ENCODE measurements at places on chromosomes 1 and 21.

DNA sequence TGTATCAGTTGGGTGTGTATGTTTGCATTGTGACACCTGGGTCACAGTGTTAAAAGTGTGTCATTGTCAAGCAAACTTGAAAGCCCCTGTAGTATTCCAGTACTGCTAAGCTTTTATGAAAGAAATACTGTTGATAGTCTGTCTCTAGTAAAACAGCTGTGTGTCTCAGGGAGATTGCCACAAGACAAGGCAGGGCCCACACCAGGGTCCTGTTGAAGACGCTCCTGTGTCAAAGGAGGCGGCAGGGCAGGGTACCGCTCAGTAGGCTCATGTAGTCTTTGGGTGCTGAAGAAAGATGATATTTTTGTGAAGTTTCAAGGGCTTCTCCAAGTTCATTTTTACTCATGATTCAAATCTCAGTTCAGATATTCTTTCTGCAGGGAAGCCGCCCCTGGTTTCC is 132.5 kb downstream of the GALNT2 start:
- DNase-seq, result no peak

- DNase-seq, result no peak
Observed at GRCh38 chr1:18934205-18935000, 22.1 kb downstream of the IFFO2 start.

DNA sequence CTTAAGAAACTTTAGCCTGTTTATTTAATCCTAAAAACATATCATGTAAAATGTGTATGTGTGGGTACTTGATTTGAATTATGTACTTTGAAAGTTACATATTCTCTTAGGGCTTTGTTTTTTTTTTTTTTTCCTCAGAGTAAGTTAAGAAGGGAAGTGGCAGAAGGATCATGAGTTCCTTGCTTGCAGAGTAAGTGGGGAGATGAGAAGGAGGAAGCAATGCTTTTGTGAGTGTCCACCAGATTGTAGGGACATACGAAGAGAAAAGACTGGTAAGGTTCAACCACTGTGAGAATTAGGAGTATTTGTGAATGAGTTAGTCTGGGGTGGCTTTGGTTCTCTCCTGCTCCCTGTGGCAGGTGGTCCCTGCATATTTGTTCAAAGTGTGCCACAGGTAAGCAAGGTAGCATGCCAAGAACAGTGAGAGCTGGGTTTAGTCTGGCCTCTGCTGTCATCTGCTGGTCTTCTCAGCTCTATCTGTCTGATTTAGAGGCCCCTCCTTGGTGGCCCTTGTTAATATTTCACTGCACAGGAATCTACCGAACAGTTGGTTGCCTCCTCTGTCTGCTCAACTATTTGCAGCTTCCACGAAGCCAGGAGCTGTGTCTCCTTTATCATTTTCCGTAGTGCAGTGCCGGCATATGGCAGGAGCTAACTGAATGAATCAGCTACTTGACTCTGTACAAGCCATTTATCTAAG is 9.5 kb downstream of the DNM3 start:
- no peak for DNase-seq

GRCh38 chr1:246018146-246018545 is 488.9 kb downstream of the SMYD3 start:
- DNase-seq, result no peak

DNA sequence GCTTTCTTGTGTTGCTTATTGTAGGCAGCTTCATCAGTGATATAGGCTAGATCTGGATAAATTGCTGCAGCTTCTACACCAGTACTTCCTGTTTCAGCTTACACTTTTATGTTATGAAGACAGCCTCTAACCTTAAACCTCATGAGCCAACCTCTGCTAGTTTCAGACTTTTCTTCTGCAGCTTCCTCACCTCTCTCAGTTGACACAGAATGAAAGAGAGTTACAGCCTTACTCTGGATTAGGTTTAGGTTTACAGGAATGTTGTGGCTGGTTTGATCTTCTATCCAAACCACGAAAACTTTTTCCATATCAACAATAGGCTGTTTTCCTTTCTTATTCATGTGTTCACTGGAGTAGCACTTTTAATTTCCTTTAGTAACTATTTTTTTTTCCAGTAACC is 76.9 kb upstream of the RNPC3 start:
- DNase-seq, result no peak

DNA sequence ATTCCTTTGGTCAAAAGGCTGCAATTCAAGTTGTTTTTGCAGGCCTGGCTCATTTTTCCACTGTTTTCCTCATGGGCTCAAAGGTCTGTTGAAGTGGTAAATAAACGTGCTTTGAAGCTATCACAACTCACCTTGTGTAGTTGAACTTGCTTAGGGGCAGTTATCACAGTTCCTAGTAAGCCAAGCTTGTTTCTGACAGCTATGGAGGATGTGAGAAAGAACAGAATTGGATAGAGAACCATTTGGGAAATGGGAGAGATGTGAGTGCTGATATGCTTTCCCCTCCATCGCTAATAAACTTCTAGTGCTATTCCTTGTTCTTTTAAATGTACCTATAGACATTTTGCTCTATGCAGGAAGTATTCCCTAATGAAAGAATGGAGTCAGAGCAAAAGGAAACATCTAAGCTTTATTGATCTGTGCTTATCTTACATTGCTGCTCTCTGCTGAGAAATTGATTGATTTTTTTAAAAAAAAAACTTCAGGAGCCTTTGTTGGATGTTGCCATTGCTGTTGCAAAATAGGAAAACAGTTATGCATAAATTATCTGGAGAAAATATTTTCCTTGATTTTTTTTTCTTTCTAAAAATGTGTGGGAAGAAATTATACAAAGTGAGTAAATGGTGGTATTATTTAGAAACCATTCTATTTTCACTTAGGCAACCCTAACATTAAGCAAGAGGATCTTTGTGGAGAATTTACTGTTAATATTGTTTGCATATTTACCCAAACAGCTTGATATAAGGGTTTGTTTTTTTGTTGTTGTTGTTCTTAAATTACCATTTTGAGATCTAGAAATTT is 118.2 kb downstream of the MAGI3 start:
- DNase-seq, result no peak

DNA sequence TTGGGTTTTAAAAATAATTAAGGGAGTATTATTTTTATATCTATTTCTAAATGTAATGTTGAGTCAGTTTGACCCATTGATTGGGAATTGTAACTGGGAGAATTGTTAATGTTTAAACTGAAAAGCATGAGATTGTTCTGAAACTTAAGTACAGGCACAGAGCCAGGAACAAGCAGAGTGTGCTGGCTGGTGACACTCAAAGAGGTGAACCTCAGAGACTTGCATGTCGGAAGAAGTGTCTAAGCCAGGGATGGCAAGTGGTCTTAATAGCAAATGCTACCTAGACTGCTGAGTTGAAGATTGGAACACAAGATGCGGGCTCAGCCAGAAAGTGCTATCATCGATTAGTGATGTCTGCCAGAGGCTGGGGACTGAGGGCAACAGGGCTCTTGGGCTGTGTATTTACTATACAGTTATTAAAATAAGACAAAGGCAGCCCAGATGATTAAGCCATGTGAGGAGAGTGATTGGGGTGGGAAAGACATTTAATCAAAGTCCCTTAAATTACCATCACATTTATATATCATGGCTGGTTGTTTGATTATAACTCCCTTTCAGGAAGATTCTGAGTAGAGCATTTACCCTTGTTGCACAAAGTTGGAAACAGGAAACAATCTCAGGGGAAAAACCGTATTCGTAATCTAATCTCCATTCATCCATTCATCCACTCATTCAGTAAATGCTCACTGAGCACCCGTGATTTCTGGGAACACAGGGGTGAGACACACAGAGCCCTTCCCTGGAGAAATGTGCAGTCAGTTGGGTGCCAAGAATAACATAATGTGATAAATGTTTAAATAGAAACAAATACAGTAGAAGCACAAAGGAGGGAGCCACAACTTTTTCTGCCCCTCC is 42.8 kb downstream of the C8A start:
- no peak for DNase-seq

- no peak for DNase-seq
Observed at GRCh38 chr1:192826791-192827546, 18.1 kb downstream of the RGS2 start.

GRCh38 chr1:44962729-44963128 is 23.7 kb downstream of the EIF2B3 start:
- DNase-seq, result no peak

DNA sequence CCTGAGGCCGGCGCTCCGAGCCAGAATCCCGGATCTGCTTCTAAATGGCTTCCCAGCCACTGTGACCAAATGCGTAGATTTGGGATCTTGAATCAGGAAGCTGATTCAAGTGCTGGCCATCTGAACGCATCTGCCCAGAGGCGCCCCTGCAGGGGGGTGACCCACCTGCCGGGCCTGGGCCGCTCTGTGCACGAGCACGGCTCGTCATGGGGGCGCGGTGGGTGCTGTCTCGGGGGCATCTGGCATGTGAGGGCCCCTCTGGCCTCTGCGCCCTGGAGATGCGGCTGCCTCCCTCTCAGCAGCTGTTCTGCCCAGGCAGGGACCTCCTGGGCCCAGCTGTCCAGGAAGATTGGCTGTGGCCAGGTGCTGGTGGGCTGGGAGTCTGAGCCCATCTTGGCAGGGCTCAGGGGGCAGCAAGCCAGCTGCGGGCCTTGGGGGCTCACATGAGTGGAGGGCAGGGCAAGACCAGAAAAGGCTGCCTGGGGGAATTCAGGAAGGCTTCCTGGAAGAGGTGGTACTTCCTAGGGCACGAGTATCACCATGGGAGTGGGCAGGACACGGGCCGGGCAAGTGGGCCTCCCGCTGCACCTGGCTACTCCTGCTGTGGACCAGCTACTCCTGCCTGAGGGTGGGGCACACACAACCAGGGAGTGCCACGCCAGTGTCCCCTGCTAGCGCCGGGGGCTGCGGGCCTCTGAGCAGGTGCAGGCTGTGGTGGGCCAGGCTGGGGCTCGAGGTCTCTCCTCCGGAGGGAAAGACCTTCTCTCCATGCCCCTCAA is 25.1 kb downstream of the PLCH2 start:
- no peak for DNase-seq

- DNase-seq, result no peak
Observed at GRCh38 chr1:81327103-81327710, 473.5 kb upstream of the ADGRL2 start.

DNA sequence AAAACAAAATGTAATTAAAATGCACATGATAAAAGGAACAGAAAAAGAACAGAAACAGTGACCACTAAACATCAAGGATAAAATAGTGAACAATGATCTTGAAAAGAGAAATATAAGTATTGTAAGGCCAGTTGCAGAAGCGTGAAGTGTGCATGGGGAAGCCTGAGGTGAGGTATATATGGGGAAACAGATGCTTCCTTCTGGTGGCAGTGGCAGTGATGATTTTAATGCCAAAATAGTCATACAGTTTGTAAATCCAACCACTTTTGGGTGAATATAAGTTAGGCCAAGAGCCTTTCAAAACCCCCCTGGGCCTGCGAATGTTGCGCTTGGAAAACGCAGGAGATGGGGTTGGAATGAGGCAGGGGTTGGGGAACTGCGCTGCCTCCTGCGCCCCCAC is 27.3 kb downstream of the TTC3 start:
- no peak for DNase-seq

DNA sequence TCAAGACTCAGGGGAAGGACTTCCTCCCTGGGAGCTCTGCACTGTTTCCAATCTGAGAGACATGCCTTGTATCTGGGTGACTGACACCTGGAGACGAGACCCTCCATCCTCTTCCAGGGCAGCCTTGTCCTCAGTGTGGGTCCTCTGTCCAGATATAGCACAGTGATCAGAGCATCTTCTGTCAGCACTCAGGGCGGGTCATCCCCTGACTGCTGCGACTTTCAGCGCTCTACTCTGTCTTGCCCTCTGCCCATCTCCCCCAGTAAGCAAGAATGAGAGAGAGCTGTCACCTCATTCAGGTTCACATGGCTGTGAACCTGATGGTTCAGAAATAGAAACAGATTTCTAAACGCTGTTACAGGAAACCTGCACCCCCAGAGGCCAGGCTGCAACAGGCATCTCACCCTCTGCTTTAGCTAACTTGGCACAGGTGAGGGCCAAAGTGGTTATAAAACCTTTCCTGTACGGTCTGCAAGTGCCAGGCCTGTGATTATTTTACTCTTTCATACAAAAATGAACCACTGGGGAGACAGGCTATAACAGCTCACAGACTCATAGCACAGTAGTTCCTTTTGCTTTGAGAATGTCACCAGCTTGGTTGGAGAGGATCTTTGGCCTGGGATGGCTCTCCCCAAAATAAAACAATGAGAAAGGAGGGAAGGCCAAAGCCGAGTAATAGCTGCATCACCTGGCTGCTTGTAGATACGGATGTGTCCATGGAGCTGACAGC is 11.4 kb upstream of the TENT5C start:
- no peak for DNase-seq

- DNase-seq, result no peak
Observed at GRCh38 chr1:192759104-192759503, 49.7 kb upstream of the RGS2 start.

- no peak for DNase-seq
Observed at GRCh38 chr1:114745291-114745690, 12.5 kb downstream of the CSDE1 start.

DNA sequence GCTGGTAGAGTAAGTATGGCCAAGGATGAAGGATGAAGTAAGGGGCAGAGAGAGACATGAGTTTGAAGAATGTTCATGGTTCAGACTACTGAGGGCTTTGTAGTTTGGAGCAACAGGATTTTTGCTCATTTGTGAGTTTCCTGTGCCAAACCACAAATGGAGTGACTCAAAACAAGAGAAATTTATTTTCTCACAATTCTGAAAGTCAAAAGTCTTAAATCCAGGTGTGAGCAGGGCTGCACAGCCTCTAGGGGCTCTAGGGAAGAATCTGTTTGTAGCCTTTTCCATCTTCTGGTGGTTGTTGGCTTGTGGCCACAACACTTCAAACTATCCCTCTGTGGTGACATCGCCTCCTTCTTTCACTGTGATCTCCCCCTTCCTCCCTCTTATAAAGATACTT is 58.9 kb downstream of the RHOU start:
- no peak for DNase-seq

DNA sequence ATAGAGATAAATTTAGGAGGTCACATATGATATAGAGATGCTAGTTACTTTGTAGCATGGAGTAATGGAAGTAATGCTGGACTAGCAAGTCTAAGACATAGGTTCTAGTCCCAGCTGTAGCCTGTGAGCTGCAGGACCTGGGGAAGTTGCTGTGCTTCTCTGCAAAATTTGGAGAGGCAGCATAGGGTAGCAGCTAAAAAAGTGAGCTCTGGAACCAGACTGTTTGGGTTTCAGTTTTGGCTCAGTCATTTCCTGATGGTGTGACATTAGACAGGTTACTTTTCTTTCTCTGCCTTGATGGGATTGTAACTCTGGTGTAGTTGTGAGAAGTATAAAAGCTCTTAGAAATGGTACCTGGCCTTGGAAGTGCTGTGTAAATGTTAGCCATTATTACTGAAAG is 3.3 kb downstream of the METTL13 start:
- no peak for DNase-seq

Data from NCI-H2081 treated with DMSO at 0.1 percent for 48 hours (cell line).